ENCODE measurements at places on chromosomes 4 and X.

GRCh38 chr4:3530051-3530450 lies 2.2 kb downstream of the LRPAP1 start:
- no peak for DNase-seq

DNA sequence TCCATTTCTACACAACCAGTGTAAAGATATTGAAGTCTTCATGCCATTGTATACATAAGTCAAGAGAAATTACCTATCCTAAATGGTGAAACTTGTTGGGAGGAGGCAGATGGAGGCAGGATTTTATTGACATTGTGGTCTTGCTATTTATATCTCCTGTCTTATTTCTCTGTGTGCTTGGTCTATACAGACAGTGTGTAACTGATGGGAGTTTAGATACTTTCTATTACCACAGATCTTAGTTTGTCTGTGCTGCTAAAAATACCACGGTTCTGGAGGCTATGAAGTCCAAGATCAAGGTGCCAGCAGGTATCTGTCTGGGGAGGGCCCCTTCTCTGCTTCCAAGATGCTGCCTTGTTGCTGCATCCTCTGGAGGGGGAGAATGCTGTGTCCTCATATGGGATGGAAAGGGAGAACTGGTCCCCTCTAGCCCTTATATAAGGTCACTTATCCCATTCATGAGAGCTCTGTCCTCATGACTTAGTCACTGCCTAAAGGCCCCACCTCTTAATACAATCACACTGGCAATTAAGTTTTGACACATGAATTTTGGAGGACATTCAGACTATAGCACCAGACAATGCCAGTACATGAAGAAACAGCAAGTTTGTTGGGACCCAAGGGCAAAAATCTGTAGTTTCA lies 62.4 kb downstream of the SYNPO2 start:
- DNase-seq = no peak

DNA sequence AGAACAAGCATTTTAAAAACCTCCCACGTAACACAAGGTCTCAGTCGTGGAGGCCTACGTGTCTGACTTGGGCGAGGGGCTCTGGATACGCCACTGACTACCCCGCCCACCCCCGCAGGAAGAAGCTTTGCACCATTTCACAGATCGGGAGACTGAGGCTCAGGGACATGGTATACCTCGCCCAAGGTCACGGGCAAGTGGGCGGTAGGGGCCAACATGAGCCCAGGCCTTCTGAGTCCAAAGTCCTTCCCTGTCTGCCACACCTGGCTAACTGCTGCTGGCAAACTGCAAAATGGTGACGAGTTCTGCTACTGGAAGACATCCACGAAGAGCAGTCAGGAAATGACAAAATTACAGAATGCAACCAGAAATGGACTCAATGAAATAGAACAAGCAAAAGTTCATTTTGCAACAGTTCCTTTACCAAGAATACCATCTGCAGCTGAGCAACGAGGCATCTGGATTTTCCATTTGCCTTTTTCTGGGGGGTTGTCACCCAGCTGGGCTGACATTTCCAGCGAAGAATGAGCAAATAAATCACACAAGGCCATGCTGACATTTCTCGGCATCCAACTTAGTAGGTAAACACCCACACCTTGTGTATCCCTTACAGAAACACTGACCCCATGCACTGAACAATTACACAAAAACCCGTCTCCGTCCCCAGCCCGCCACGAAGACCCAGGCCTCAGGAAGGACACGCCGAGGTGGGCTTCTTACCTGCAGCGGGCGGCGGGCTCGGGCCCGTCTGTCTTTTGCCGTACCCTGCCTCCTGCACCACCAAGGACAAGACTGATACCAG lies 70.2 kb upstream of the AFAP1 start:
- DNase-seq = no peak

DNA sequence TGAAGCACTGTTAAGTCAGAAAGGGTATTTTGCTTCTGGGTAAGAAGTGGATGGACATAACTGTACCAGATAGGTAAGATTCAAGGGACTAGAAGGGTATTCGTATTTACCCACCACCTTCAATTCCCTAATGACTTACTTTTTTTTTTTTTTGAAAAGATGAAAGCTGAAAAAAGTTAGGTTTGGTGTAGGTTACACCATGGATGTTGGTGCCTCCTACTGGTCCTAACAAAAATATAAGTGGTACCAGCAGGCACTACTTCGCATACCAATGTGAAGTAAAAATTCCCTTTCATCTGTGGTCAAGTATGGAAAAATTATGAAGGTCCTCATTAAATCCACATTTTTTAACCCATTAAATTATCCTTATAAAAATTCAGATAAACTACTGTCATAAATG lies 7.2 kb downstream of the ANKRD17 start:
- DNase-seq = no peak

DNA sequence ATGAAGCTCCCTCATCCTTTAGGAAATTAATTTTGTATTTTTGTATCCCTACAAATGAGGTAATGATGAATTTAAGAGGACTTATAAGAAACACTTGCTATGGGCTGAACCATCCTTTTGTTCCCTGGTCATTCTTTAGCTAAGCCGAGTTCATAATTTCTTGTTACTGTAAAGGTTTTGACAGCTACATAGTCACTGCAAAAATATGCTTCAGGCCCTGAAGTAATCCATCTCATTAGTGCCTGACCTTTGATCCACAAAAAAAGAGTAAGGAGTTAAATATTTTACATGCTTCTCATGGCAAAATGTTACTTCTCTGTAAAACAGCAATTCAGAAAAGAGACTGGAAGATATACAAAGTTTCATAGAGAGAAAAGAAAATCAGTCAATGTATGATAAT lies 290.6 kb upstream of the SLIT2 start:
- no peak for DNase-seq

DNA sequence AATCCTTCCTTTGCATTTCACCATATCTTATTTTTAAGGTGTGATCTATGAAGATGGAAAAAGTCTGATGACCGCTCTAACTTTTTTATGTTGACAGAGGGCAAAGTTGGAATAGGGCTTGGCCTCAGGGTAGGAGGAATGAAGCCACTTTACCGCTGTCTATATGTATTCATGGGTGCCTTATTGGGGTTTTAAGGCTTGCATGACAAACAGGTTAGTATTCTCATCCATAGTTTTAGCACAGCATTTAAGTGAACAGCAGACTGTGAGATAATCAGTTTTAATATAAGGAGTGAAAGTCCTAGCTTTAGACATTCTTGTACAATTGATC lies 81.7 kb upstream of the BMP2K start:
- no peak for DNase-seq

- no peak for DNase-seq
Measured at GRCh38 chr4:44679060-44679459, 840 bp downstream of the GUF1 start.

DNA sequence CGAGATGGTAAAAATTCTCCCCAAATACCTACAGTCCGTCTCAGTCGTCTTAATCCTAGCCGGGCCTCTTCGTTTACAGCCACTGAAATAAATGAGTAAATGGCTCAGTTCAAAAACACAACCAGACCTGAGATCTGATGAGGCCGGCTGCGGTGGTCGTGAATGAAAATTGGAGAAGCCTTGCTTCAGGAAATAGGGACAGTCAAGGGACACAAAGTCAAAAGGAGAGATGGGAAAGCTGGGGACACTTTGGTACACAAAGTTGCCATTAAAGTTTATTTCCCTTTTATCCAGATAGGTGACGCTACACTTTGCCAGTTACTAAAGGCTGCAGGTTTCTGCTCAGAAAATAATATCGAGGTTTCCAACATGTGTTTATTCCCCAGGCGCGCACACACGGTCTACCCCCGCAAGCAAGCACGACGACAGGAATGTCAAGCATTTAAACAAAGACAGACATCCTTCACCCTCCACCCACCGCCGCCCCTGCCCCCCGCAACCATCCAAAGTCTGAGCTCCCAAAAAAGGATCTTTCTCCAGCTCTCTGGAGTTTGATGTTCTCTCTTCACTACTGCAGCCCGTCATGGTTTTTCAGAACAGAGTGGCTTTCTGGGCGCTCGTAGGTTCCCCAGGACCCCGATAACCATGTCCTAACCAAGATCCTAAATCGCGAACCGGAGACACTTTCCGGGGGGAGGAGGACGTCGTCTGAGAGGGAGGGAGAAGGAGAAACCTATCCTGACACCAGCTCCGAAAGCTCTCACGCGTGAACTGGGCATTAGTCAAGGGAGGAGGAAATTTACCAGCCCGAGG lies 1.3 kb upstream of the PCDH7 start:
- no peak for DNase-seq

GRCh38 chr4:157992038-157992705 lies 180.7 kb downstream of the GASK1B start:
- DNase-seq = no peak

GRCh38 chr4:103075435-103075893 lies 1.1 kb downstream of the SLC9B2 start:
- no peak for DNase-seq

DNA sequence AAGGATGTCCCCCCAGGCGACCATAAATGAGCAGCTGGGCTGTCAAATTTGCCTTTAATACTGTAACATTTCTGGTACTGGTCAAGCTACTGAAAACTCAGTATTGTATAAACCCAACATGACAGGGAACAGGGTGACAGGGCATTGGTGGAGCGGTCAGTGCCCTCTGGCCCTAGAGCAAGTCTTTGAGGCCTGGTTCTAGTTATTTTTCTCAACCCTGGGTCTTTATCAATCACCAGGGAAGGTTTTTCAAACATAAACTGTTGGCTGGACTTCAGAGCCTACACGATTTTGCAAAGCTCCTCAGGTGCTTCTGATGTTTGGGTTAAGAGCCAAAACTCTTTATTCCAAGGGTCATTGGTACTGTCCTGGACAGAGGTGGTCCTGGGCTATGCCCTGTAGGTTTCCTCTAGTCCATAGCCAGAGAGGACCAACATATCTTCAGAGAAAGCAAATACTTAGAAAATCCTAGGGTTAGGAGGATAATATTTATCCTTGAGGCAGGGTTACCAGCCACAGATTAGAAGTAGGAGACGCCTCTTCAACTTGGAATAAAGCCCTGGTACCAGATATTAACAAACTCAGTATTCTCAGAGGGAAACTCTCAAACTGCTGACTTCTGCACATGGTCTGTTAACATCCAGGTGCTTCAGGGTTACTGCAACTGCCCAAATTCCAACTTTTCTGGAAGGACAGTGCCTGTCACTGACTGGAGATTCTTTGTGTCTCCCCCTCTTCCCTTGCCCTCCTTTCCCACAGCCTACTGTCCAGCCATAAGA lies 26.7 kb upstream of the ADH7 start:
- no peak for DNase-seq

- DNase-seq = no peak
Measured at GRCh38 chr4:79673377-79673776, 265.3 kb upstream of the GK2 start.

DNA sequence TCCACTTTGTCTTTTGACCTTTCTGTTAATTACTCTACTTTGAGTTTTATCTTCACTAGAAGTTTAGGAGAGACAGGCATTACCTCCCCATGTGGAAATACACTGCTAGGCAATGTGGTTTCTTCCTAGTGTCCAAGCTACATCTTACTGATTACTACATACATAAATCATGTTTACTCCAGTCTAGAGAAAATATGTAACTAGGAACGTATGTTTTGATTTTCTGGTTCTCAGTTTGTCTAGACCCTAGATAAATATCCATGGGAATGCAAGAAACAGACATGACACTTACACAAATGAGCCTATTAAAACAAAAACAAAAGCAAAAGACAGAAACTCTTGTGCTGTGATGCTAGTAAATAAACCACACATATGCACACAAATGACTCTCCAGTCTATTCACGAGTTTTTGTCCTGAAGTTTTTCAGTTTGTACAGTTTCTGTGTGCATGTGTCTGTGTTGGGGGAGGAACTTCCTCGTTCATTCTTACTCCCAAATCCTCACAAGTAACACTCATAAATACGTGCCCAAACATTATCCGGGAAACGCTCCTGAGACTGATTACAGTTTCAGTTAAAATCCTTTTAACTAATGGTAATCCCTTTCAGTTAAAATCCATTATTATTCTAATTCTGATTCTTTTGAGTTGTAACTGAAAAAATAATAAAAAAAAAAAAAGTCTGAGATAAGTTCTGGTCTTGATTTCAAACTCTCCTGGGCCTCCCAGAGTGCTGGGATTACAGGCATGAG lies 283.5 kb upstream of the FTHL17 start:
- DNase-seq = no peak

DNA sequence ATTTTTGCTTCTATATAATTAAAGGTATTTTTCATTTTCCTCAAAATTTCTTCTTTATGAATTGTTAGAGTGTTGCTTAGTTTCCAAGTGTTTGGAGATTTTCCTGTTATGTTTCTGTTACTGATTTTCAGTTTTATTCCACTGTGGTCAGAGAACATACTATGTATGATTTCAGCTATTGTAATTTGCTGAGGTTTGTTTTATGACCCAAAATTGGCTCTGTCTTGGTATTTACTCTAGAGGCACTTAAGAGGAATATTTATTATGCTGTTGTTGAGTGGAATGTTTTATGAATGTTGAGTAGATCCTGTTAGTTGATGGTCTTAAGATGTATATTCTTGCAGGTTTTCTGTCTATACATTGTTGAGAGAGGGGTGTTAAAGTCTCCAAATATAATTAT lies 263.5 kb downstream of the PABPC4L start:
- no peak for DNase-seq

DNA sequence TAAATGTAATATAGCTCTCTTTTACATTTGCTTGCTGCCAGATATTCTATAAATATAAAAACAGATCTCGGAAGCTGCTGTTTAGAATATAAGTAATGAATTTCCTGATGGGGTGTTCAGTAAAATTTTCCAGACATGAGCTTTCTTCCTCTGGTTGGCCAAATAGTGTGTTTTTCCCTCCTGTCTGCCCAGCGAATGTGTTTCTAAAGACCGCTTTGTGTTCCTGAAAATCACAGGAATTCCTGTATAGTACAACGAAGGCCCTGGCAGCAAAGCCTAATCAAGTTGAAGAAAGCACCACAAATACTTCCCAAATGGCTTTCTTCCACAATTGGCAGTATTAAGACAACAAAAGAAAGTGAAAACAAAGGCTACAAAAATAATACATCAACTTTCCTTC lies 494.1 kb downstream of the INPP4B start:
- DNase-seq = no peak

- no peak for DNase-seq
Measured at GRCh38 chrX:68090266-68090665, 343.0 kb downstream of the OPHN1 start.

GRCh38 chr4:102705391-102705935 lies 55.3 kb downstream of the MANBA start:
- DNase-seq = no peak

GRCh38 chr4:14824189-14824588 lies 178.1 kb upstream of the CPEB2 start:
- no peak for DNase-seq

DNA sequence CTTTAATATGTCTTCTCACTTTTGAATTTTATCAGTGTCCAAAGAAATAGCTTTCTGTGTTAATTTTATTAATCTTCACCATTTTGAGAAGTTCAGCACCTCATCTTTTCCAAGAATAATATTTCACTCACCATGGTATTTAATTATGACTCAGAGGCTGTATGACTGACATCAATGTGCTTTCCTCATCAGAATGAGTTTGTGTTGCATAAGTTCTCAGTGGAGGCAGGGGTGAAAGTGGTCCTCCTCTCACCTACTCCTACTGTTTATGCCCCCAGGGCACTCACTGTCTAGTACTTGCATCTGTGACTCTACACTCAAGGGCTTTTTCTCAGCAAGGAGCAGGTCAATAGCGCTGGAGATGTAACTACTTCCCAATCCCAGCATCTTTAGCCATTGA lies 905.3 kb upstream of the INTU start:
- DNase-seq = no peak

- DNase-seq = no peak
Measured at GRCh38 chr4:25320336-25320735, 7.8 kb downstream of the ZCCHC4 start.

GRCh38 chr4:101142259-101142658 lies 205.1 kb downstream of the PPP3CA start:
- no peak for DNase-seq

Data from stimulated activated CD8-positive, alpha-beta memory T cell treated with anti-CD3 and anti-CD28 coated beads, Interleukin-4, amount 100 ng/mL, for 24 hours (primary cell).